ENCODE measurements at places on chromosomes 2 and 18. TPM values are rescaled to one million over a fixed set of nuclear protein-coding genes. Genes with fewer than 3 reads are reported as not detected.

The RAB6D gene
- not detected for total RNA-seq

The PSMA8 gene
- total RNA-seq, result not detected

The SPAST gene
- 13.0 TPM for total RNA-seq

The KCNE4 gene
- 0.46 TPM for total RNA-seq

The AKAIN1 gene
- total RNA-seq, result not detected

The MOGAT1 gene
- not detected for total RNA-seq

The TCF23 gene
- not detected for total RNA-seq

Measured in A549 treated with AZD2906 at 1 μM for 4 hours (cell line).